Fibroblast of skin of left biceps (primary cell): ENCODE measurements at places on chromosomes 7 and 10.

DNA sequence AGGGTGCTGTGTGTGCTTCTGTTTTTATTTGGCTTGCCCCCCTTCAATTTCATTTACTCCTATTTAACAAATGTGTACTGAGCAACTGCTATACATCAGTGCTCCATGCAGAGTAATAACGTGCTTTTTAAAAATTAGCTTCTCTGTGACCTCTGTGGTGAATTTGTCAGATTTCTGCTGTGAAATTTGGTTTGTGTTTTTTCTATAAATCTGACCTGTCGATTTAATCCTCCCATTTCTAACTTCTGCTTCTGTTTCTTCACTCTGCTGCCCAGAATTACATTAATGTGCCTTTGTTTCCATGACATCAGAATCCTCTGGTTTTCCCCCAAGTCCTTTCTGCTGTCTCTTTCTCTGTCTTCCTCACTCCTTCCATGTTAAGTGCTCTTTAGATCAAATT lies 123.8 kb upstream of the CACNA2D1 start:
- no peak for DNase-seq

GRCh38 chr10:125409756-125410155 lies 249.4 kb upstream of the CTBP2 start:
- no peak for DNase-seq

DNA sequence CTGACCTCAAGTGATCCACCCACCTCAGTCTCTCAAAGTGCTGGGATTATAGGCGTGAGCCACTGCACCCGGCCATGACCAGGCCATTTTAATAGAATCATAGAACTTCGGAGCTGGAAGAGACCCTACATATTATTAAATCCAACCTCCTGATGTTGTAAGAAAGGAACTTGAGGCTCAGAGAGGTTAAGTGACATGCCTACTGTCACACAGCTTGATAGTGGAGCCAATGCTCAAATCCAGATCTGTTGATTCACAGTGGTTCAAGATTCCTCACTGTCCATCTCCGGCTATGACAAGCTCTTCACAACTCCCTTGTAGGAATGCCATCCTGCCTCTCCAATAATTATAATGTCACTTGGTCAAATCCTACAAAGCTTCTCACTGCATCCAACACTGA lies 65.3 kb downstream of the MYOF start:
- no peak for DNase-seq

- no peak for DNase-seq
Observed at GRCh38 chr7:157844611-157845010, 507.8 kb downstream of the DNAJB6 start.
